ENCODE measurements at places on chromosomes 12 and 14.

DNA sequence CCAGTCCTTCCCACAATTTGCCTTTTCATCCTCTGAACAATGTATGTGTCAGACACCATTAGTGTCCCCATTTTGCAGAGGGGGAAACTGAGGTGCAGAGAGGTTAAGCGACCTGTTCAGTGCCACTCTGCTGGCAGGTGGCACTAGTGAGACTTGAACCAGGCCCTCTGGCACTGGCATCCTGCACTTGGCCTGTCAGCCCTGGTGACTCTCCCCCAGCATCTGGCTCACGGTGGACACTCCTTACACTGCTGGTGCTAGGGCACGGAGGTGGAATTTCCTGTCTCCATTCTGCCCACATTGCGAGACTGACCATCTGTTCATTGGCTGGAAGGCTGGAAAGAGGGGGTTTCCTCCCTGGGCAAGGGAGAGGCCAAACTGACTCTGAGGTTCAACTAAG is 48.7 kb downstream of the CCNK start:
- DNase-seq: no peak

DNA sequence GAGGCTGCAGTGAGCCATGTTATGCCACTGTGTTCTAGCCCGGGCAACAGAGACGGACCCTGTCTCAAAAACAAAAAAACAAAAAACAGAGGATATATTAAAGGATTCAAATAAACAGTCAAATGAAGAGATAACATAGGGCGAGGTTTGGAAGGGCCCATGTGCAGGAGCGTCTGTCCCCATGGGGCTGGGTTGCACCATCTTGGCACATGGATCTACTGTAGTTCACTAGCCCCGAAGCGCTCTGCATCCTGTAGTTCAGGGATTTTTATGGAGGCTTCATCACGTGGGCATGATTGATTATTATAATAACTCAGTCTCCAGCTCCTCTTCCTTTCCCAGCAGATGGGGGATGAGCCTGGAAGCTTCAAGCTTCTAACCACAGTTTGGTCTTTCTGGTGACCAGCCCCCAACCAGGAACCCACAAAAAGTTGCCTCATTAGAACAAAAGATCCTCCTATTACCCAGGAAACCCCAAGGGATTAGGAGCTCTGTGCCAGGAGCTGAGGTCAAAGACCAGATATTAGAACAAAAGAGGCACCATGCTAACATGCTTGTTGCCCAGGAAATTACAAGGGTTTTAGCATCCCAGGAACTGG is 59.9 kb downstream of the HCAR2 start:
- no peak for DNase-seq

GRCh38 chr12:24530689-24531088 is 418.2 kb downstream of the BCAT1 start:
- DNase-seq: no peak

GRCh38 chr14:104577426-104577825 is 2.1 kb upstream of the C14orf180 start:
- no peak for DNase-seq

GRCh38 chr14:99181241-99181640 is 90.8 kb downstream of the BCL11B start:
- no peak for DNase-seq

DNA sequence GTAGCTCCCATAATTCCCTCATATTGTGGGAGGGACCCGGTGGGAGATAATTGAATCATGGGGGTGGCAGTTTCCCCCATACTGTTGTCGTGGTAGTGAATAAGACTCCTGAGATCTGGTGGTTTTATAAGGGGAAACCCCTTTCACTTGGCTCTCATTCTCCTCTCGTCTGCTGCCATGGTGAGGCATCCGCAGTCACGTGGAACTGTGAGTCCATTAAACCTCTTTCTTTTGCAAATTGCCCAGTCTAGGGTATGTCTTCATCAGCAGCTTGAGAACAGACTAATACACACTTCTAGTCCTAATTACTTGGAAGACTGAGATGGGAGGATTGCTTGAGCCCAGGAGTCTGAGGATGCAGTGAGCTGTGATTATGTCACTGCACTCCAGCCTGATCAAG is 64.4 kb downstream of the TMX1 start:
- DNase-seq: peak; percentile 85

GRCh38 chr12:113840401-113841042 is 125.6 kb downstream of the RBM19 start:
- no peak for DNase-seq

- DNase-seq: no peak
Measured at GRCh38 chr14:87961246-87961645, 31.7 kb downstream of the GALC start.

DNA sequence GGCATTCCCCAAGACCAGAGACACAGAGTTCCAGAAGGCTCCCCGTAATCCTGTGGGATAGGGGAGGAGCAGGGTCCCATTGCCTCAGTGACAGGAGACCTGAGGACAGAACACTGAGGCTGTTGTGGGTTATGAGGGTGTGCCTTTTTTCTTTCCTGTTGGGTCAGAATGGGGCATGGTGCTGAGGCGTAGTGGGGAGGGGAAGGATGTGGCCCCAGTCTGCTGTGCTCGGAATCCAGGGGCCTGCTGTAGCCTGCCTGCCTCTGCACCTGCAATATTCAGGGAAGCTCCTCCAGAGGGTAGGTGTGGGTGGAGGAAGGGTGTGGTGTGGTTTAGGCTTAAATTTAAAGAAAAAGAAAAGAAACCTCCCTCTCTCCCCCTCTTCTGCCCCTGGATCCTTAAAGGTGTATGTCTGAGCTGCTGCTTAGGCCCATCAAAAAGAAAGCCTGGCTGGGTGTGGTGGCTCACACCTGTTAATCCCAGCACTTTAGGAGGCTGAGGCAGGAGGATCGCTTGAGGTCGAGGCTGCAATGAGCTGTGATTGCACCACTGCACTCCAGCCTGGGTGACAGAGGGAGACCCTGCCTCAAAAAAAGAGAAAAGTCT is 18.7 kb downstream of the PLEKHG3 start:
- peak; percentile 11 for DNase-seq

DNA sequence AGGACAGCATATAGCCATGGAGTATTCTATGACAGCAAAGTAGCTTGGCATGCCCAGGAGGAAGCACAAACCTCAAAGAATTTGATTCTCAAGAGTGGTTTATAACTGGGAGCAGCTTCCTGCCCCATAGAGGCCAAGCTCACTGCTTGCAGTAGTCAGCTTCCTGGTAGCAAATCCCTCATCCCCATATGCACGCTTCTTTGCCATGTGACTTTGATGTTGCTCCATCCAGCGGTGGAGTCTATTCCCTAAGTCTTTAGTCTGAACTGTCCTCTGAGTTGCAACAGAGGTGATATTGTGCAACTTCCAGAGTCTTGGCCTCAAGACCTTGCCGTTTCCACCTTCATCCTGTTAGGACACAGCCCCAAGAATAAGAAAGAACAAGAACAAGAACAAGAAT is 996.8 kb upstream of the TMEM132C start:
- DNase-seq: no peak

DNA sequence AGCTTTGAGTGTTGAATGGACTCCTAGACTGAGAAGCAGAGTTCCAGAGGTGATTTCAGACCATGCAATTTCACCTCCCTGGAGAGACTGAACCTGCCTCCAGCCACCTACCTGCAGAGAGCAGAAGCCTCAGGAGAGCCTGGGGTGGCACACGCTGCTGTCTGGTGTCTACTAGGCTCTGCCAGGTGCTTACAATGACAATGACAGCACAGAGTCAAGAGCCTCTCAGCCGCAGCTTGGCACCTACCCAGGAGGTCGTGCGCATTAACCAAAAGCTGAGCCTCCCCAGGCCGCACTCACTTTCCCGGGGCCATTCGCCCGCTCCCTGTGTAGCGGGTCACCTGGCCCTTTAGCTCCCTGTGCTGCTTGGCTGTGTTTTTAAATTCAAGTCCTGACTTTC is 63.2 kb downstream of the TESC start:
- no peak for DNase-seq

DNA sequence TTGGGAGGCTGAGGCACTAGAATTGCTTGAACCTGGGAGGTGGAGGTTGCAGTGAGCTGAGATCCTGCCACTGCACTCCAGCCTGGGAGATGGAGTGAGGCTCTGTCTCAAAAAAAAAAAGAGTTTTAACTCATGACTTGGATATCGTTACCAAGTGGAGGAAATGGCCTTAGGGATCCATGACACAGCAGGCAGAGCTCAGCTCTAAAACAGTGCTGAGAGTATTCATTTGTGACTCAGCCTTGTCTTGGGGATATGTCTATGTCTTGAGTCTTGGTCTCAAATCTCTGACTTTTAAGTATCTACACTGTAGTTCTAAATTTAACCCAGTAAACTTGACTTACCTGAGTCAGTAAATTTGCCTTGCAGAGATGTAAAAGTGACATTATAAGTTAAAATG is 8.8 kb upstream of the PEX5 start:
- DNase-seq: no peak

GRCh38 chr14:94888121-94888520 is 118.2 kb upstream of the GSC start:
- no peak for DNase-seq

GRCh38 chr12:111434680-111435338 is 29.1 kb downstream of the SH2B3 start:
- peak; percentile 57 for DNase-seq

DNA sequence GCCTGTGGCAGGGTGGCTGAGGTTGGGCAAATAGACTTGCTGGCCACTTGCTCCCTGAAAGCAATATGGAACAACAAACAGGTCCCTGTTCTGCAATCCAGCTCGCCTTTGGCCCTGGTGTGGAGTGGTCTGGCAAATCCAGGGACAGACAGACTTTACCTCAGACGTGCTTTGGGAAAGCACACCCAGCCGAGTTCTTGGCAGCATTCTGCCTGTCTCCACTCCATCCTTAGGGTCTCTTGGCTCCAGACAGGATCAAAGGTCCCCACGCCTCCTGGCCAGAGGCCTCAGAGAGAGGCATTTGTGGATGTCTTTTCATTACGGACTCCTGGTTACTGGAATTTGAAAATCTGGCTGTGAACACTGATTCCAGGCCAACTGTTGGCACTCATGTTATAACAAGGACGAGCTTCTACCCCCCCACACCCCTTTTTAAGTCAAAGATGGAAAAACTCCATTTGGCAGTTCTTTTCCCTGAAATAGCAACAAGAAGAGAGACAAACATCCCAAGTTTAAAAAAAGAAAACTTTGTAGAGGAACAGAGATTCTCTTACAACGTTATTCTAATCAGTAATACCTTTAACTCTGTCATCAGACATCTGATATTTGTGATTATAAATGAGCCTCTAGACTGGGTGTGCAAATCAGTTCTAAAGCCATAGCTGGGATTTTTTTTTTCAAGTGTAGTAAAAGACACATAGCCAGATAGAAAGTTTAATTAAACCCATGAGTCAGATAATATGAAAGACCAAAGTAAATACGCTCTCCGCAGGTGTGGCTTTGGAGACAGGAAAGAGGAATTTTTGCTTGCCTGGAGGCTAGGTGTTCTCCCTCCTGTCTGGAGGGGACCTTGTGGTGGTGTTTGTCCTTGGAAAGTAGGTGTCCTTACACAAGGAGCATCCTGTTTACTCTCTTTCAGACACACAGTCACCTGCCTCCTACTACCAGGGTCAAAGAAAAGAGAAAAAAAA is 60.7 kb downstream of the GALNT8 start:
- peak; percentile 63 for DNase-seq

GRCh38 chr14:58739674-58740073 is 101.9 kb downstream of the DACT1 start:
- DNase-seq: no peak

DNA sequence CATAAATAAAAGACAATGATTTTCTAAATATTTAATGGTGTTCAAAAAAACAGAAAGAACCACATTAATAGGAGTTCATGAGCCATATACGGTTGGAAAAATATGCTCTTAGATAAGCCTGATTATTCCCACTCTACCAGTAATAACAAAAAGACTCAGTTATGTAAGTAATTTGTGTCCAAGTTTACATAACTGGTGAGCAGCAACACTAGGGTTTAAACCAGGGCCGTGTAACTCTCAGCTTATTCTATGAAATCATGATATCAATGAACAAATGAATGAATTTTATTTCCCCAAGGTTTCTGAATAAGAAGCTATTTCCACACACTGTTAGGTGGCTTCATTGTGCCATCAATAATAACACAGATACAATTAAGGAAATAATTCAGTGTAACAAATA is 98.3 kb downstream of the GARIN6 start:
- DNase-seq: no peak

DNA sequence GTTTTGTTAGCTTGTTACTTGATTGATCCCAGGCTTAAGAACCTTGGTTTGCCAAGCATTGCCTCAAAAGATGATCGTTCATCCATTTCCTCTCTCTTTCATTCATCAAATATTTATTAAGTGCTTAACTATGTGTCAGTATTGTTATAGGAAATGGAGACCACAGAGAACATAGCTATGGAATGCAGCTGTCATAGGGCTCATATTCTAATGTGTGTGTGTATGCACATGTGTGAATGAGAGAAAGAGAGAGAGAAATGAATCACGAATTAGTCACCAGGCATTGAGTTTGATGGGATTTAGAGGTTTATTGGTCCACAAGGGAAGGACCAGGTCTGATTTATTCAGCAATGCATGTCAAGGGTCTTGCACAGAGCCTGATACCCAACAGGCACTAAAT is 71.0 kb upstream of the FBXO21 start:
- no peak for DNase-seq

- no peak for DNase-seq
Measured at GRCh38 chr14:99806836-99807235, 13.6 kb downstream of the EML1 start.

DNA sequence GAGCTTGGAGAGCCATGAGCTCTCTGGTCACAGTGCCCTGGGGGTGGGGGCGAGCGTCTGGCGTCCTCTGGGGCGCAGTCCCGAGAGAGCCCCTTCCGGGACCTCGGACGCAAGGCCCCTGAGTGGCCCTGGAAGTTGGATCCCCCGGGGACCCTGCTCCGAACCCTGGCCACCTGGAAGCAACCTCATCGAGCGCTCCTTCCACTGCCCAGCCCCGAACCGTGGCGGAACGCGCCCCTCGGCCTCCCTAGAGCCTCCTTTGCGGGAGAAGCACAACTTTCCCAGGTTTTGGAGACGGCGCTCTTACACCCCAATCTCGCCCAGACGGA is 1.2 kb downstream of the NOS1 start:
- no peak for DNase-seq

DNA sequence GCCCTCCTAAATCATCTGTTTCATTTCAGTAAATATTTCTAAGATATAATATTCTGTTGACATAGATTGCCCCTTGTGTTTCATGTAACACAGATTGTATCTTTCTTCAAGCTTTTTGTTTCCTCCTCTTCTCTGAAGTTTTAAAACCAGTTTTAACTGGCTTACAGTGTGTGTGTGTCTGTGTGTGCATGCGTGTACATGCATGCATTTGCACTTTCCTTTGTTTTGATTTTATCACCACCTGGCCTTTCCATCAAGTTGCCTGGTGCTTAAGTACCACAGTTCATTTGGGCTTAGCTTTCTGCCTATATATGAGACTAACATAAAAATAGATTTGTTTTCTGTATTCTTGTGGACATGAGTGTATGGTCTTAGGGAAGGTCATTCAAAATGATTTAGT is 31.9 kb downstream of the ETNK1 start:
- DNase-seq: no peak

- no peak for DNase-seq
Measured at GRCh38 chr12:104709692-104710435, 248.2 kb downstream of the SLC41A2 start.

All from islet precursor cell (in vitro differentiated cells).